ENCODE measurements at places on chromosomes 13 and 19.

- DNase-seq, result no peak
Measured at GRCh38 chr13:96650301-96650886, 343.9 kb downstream of the OXGR1 start.

- DNase-seq, result no peak
Measured at GRCh38 chr13:114099918-114100445, 32.4 kb downstream of the RASA3 start.

GRCh38 chr19:39937094-39937720 lies 2.8 kb upstream of the FCGBP start:
- DNase-seq, result no peak

DNA sequence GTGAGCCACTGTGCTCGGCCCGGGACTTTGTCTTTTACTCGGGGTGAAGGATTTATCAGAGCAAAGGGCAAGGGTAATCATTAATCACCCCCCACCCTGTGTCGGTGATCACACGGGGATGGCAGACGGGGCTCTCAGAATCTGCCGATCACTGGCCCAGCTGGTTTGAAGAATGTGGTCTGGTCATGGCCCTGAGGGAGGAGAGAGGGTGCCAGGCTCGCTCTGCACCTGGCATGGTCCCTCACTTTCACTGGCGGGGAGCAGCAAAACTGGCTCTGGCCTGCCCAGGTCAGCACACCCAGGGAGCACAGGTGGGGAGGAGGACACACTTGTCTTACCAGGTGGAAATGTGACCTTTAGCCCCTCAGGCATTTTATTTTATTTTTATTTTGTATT lies 10.2 kb downstream of the REEP6 start:
- no peak for DNase-seq

- DNase-seq, result no peak
Measured at GRCh38 chr13:79485014-79485811, 4.3 kb downstream of the NDFIP2 start.

GRCh38 chr13:49292742-49293486 lies 45.2 kb downstream of the CDADC1 start:
- DNase-seq, result no peak

Measured in NCI-H1694 (cell line).